ENCODE measurements at places on chromosomes 13 and 19.

- DNase-seq: no peak
These were observed 9.4 kb downstream of the RFPL4AL1 start for GRCh38 chr19:55778331-55778730.

GRCh38 chr13:109301726-109302125, 484.7 kb downstream of the IRS2 start:
- DNase-seq: no peak

DNA sequence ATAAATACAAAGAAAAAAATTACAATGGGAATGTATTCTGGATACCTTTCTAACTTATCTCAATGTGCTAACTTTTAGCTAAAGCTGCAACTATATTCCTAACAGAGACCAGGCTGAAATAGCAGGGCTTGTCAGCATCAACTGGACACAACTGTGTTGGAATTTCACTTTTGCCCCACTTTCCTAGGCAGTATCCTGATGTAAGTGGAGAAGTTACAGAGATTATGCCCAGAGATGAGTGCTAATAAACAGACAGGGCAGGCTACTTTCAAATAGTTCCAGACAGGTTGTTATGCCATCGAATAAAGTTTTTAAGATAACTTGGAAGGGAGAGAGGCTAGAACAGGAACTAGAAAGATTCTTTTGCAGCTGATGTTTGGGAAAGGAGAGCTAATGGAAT, 201.9 kb downstream of the KCTD12 start:
- DNase-seq: no peak

DNA sequence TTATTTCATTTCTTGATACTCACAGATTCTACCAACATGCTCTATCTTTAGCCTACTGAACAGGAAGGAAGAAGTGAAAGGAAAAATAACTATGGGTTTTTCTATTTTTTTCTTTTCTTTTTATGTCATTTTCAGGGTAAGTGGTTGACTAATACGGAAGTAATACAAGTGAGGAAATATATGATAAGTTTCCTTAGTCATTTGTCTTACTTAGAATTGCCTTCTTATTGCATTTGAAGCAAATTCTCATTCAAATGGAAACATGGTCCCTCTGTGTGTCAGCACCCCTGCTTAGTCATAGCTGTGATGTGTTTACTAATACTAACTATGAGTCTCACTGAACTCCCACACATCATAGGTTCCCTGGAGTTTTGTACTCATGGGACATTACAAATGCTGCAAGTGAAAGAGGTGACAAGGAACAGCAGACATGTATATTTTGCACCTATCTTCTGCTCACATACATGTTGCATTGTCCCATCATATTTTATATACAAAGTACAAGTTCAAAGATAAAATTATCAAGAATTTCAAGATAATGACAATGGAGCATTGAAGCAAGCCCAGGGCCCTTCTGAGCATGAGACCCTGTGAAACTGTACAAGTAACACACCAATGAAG, 60.1 kb downstream of the DCT start:
- no peak for DNase-seq

GRCh38 chr13:98775844-98776598, 23.5 kb upstream of the SLC15A1 start:
- DNase-seq: no peak

- no peak for DNase-seq
These were observed 1581.9 kb downstream of the EFNB2 start for GRCh38 chr13:104953588-104953987.

DNA sequence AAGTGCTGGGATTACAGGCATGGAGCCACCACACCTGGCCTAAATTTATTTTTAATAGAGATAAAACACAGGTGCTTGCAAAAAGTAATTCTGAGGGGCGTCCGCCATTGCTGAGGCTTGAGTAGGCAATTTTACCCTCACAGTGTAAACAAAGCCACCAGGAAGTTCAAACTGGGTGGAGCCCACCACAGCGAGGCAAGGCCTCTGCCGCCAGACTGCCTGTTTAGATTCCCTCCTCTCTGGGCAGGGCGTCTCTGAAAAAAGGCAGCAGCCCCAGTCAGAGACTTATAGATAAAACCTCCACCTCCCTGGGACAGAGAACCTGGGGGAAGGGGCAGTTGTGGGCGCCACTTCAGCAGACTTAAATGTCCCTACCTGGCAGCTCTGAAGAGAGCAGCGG, 50.7 kb downstream of the B3GLCT start:
- no peak for DNase-seq

DNA sequence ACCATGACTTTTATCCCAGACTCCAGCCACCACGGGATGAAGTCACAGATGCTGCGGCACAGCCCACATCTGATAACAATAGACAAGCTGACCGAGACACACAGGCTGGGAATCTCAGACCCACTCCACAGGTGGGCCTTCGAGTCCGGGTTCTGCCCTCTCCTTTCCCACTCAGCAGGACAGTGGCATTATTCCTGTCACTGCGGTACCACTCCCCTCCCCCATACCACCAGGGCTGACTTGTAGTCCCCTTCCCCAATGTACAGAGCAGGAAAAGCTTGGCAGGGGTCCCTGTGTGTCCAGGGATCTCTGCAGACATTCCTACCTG, 179 bp upstream of the AMER2 start:
- DNase-seq: no peak

DNA sequence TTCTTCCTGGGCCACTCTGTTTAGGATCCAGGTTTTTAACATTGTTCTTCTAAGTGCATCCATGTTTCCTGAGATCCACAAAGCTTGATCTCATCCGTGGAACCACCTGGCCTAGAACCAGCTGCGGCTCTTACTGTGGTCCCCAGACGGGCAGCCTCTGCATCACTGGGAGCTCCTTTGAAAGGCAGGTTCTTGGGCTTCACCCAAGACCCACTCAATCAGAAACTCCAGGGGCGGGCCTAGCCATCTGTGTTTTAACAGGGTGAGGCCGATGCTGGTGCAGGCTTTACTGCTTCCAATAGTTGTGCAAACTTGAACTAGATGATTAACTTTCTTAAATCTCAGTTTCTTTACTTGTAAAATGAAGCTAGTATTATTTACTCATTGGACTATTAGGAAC, 605.7 kb downstream of the FGF9 start:
- DNase-seq: no peak

- DNase-seq: no peak
These were observed 133.2 kb downstream of the FRY start for GRCh38 chr13:32164622-32165268.

GRCh38 chr13:60924856-60925255, 490.8 kb downstream of the PCDH20 start:
- DNase-seq: no peak

GRCh38 chr19:56159009-56159559, 16.7 kb upstream of the GALP start:
- DNase-seq: no peak

DNA sequence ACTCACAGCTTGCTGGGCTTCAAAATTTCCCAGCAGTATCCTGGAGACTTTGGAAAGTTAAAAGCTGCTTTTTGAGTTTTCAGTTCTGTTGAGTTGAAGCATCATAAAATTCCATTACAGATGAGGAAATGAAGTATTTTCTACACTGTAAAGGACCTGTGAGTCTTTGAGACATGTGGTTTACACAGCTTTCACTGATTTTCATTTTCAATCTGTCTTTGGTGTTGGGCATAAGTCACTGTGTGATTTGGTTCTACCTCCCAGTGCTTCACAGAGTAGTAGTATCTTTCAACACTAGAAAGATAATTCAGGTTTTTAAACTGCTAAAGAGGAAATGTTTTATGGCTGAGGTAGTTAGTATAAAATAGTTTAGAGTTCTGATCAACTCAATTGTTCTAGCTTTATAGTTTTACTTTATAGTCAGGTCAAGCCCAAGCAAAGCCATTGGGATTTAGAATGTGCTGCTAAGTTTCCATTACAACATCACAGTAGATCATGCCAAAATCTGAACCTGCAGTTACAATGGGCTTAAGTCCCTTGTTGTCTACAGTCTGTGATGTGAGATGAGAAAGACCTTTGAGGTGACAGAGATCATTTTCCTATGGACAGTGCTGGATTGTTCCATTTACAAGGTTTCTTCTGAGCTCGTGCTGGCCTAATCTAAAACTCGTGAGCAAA, 161.6 kb downstream of the FLT1 start:
- DNase-seq: no peak

- DNase-seq: no peak
These were observed 123.1 kb downstream of the CDK8 start for GRCh38 chr13:26377038-26377437.

DNA sequence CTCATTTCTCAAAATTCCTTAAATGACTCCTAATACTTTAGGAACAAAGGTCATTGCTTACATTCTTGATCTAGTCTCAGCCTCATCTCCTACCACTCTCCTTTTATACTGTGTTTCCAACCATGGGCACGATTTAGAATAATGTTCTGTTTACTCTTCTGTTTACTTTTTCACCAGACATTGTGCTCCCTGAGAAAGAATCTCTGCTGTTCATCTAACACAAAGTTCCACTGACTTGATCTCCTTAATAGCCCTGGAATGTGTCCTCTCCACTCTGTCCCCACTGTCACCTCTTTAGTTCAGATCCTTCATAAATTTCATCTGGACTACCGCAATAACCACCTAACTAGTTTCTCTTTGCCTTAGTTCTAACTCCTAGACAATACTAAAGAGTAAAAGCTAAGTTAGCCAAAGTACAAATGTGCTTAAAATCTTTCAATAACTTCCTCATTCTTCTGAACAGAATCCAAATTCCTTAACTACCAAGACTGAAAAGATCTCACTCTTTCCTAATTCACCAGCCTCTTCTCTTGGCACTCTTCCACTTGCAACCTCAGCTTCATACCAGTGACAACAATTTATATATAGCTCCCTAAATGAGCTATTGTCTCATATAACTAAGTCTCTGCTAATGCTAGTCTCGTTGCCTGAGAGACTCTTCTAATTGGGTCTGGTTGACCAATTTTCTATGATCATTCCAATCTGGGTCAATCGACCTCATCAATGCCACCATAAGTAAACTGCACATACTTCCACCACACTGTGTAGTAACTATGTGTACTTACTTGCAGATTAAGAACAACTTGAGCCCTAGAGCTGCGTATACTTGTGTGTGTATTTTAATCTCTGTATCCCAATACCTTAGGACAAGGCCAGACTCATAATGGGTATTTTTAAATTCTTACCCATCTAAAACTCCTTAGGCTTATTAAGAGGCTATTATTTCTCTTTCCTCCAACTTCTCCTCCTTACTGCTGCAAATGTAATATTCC, 179.9 kb downstream of the VWA8 start:
- DNase-seq: no peak

DNA sequence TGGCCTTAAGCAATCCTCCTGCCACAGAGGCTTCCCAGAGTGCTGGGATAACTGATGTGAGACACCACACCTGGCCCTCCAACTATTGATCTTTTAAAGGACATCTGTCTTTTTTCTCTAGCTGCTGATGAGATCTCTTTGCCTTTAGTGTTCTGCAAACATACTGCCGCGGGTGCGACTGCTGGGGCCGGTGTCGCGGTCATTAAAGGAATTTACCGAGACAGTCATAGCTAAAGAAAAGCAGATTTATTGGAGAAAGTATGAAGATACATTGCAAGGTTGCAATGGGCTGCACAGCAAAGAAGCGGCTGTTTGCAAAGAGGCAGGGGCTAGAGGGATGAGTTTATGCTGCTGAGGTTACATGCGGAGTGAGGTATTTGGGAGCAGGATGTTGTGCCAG, 31.2 kb upstream of the LRRC4B start:
- no peak for DNase-seq

DNA sequence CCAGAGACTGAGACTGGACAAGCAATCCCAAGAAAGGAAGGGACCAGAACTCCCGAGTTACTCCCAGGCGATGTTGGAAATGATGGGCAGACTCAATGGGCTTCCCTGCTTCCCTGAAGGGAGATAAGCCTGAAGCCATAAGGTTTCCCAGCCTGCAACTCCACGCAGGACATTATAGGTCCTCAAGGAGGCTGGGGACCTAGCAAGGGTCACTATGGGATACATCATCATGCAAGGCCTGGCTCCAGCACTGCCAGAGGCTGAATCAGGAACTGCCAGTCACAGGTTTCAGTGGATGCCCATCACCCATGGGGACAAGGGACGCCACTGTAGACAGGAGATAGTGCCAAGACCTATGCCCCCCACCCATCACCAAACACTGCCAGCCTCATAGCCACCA, 338.7 kb downstream of the IRS2 start:
- no peak for DNase-seq

- DNase-seq: no peak
These were observed 34.7 kb upstream of the ESD start for GRCh38 chr13:46831588-46832194.

DNA sequence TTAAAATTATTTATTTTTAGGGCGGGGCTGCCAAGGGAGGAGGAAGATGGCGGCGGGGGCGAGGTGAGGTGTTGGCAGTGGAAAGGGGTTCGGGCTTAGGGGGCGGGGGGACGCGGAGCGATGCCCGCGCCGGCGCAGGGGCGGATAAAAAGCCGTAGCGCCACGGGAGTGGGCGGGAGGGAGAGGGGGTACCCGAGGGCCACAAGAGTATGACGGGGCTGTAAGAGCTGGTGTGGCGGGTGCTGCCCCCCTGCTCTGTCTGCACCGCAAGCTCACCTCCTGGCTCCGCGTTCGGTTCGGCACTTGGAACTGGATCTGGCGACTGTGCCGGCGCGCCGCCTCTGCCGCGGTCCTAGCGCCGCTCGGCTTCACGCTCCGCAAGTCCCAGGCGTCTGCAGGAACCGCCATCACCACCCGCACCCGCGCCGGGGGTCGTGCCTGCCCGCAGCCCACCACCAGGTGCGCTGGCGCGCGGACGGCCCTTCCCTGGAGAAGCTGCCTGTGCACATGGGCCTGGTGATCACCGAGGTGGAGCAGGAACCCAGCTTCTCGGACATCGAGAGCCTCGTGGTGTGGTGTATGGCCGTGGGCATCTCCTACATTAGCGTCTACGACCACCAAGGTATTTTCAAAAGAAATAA, 265.2 kb upstream of the SGCG start:
- no peak for DNase-seq

DNA sequence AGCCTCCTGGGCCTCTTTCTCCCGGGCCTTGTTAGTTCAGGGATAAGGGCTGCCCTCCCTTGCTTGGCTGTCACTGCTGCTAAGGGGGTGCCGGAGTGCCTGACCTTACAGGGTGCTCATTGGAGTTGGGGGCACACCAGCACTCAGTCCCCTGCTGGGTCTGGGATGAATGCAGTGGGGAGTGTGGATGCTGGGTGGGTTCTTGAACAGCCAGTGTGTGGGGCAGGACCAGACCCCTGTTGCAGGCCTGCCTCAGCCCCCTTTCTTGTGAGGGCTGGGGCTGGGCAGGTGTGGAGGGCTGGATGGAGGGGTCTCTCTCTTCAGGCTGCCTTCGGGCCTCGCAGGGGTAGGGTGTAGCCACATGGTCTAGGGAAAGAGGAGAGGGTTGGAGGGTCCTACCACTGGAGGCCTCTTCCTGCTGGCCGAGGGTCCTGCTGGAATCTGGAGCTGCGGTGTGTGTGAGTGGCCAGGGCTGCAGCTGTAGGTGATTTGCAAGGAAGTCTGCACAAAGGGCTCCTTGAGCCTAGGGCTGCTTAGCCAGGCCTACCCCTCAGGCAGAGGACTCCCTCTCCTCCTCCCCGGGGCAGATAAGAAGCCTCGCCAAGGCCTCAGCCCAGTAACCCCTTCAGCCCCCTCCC, 3.2 kb downstream of the CEBPA start:
- DNase-seq: no peak

DNA sequence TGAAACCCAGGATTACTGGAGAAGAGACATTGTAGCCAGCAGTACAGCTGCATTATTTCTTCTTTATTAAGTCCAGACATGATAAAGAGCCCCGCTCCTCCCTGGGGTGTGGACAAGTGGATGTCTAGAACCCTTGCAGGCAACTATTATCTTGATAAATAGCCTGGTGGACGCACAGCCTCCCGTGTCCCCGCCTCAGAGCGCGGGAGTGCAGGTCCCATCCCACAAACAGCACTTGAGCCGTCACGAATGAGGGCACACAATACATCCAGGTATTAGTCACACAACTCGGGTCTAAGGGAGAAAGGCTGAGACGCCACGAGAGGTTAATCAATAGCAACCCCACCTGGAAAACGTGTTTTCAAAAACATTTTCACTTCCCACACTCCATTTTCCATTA, 213.2 kb upstream of the SOX1 start:
- no peak for DNase-seq

Data from stimulated activated CD4-positive, alpha-beta T cell treated with anti-CD3 and anti-CD28 coated beads, Interleukin-1b, Interleukin-23, amount 100 ng/mL, for 24 hours (primary cell).